Transverse colon (tissue), 4 donors: ENCODE measurements at places on chromosomes 2 and 18.
A peak's percentile ranks its signal among the peaks of the same experiment; 100 is the strongest.

DNA sequence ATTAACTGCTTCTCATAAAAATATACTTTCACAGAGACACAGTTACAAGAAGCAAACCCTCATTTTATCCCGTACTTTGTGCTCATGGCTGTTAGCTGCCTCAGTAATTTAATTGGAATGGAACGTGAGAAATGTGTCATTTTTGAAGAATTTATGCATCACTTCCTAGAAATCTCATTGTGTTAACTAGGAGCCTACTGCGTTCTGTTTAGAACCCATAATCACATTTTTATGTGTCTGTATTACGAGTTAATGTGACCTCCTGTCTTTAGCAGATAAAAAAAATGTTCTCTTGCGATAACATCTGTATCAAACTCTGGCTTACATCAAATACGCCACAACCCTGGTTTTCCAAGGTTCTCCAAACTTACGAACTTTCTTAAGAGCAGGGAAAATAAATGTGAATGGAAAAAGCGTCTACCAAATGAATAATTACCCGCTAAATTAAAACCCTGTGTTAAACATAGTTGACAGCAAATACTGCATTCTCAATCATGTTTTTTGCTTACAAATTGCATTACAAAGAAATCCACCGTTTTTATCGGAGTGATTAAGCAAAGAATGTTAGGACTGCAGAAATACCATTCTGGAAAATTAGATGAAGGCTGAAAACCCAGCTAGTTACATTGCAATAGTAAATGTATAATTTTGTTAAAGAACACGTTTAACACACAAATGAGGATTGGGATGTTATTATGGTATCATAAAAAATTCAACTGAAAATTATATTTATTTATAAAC, 12.1 kb upstream of the GBX2 start:
- peaks cover 97% of the 10 kb centered on the region for H3K27me3 ChIP-seq
- H3K4me3 ChIP-seq, result no peak overlapping the region
- H3K4me1 ChIP-seq, result peaks cover 8% of the 10 kb centered on the region

DNA sequence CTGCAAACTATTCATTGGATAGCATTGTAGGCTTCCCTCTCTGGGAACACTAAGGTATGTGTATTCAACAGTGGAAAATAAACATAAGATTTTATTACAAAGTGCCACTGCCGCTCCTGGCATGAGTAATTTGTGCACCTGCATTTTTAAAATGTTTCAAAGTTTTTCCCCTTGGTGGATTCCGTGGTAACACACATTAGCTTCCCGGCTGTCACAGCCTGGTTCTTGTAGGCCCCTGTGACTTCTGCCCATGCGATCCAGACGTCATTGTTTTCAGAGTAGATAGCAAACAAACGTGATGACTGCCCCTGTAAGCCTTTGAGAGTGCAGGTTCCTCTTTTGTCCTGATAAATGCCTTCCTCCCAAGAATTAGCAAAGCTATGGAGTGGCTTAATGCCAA, 421.0 kb downstream of the ZNF521 start:
- no peak overlapping the region for H3K27ac ChIP-seq
- H3K36me3 ChIP-seq, result no peaks in the 10 kb centered on the region
- no peaks in the 10 kb centered on the region for H3K4me1 ChIP-seq
- no peak for DNase-seq
- H3K4me3 ChIP-seq, result no peak overlapping the region

DNA sequence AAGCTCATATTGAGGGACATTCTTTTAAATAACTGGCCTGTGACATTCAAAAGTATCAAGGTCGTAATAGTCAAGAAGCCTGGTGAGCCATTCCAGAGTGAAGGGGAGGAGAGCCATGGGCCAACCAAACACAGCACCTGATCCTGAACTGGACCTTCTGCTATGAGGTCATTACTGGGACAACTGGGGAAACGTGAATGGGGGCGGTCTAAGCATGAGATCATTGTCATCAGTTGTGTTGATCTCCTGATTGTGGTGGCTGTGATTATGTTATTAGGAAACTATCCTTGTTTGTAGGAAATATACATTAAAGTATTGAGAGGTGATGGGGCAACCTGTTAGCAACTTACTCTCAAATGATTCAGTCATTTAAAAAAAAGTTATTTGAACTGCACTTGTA, 79.3 kb downstream of the FBXO15 start:
- no peak for DNase-seq
- no peaks in the 10 kb centered on the region for H3K27me3 ChIP-seq
- no peak overlapping the region for H3K27ac ChIP-seq

DNA sequence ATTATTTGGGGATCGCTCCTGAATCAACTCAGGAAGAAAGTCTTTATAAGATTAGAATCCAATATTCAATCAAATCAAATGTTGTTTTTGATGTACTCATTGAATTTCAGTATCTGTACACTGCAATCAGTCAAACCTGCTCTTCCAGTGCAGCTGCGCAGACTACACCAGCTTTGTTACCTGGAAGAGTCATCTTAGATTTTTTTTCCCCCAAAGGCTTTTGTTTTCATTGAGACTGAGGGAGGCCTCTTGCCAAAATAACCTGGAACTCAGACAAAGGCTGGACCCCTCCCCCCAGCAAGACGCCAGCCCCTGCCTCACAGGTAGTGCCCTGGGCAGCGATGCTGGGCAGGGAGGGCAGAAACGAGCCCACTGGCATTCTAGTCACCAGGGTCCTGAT, 74.8 kb downstream of the ARHGEF4 start:
- H3K27ac ChIP-seq, result no peak overlapping the region
- peaks cover 16% of the 10 kb centered on the region for H3K27me3 ChIP-seq
- DNase-seq, result no peak
- no peaks in the 10 kb centered on the region for H3K4me1 ChIP-seq
- no peak overlapping the region for H3K4me3 ChIP-seq
- no peaks in the 10 kb centered on the region for H3K36me3 ChIP-seq

- H3K27ac ChIP-seq, result no peak overlapping the region
- H3K36me3 ChIP-seq, result no peaks in the 10 kb centered on the region
- H3K27me3 ChIP-seq, result no peaks in the 10 kb centered on the region
- DNase-seq, result no peak
- H3K4me1 ChIP-seq, result peaks cover 3% of the 10 kb centered on the region
Measured at GRCh38 chr2:171124541-171124940, 36.2 kb downstream of the TLK1 start.

GRCh38 chr2:71006955-71007799, 12.5 kb upstream of the TEX261 start:
- no peaks in the 10 kb centered on the region for H3K4me1 ChIP-seq
- no peak for DNase-seq
- no peak overlapping the region for H3K27ac ChIP-seq
- no peak overlapping the region for H3K4me3 ChIP-seq
- H3K27me3 ChIP-seq, result peaks cover 4% of the 10 kb centered on the region
- no peaks in the 10 kb centered on the region for H3K36me3 ChIP-seq

DNA sequence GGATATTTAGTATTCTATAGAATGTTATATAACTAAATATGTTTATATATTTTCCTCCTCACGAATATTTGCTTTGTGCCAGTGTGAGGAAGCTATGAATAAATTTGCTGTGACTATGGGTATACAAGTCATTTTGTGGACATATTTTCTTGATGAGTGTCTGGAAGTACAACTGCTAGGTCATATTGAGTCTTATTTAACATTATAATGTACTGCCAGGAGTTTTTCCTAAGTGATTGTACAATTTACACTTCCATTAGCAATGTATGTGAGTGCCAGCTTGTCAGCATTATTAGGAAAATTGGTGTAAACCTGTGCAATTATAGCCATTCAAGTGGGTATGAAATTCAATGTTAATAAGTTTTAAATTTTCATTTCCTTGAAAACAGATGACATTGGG, 1328.9 kb upstream of the TMEFF2 start:
- no peak overlapping the region for H3K4me3 ChIP-seq
- no peaks in the 10 kb centered on the region for H3K36me3 ChIP-seq
- DNase-seq, result no peak
- H3K27ac ChIP-seq, result no peak overlapping the region

DNA sequence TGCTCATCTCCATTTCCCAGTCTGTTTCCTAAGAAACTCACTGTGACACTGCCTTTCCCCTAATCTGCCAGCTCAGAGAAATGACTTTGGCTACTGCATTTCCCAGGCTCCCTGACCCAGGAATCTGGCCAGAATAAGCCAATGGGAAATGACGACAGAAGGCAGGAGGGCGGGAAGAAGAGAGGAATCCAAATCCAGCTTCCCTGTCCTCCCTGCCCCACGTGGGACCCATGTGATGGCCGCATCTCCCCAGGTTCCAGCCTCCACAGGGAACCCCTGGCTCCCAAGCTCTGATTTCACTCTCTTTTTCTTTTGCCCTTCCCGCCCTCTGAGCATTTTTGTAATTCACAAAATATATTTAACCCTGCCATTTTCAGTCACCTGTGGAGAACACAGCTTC, 37.8 kb upstream of the RAB12 start:
- H3K36me3 ChIP-seq, result no peaks in the 10 kb centered on the region
- H3K27me3 ChIP-seq, result no peaks in the 10 kb centered on the region
- H3K4me1 ChIP-seq, result no peaks in the 10 kb centered on the region
- no peak overlapping the region for H3K27ac ChIP-seq

GRCh38 chr2:23615216-23616020, 230.4 kb downstream of the KLHL29 start:
- no peak for DNase-seq
- H3K4me1 ChIP-seq, result peaks cover 26% of the 10 kb centered on the region
- H3K4me3 ChIP-seq, result no peak overlapping the region

- H3K4me1 ChIP-seq, result peaks cover 9% of the 10 kb centered on the region
- H3K4me3 ChIP-seq, result no peak overlapping the region
- DNase-seq, result no peak
Measured at GRCh38 chr18:13608791-13609532, 117.4 kb downstream of the FAM210A start.

- no peak overlapping the region for H3K27ac ChIP-seq
- no peak for DNase-seq
- H3K36me3 ChIP-seq, result no peaks in the 10 kb centered on the region
- no peaks in the 10 kb centered on the region for H3K27me3 ChIP-seq
Measured at GRCh38 chr2:168234407-168235085, 12.8 kb downstream of the STK39 start.

DNA sequence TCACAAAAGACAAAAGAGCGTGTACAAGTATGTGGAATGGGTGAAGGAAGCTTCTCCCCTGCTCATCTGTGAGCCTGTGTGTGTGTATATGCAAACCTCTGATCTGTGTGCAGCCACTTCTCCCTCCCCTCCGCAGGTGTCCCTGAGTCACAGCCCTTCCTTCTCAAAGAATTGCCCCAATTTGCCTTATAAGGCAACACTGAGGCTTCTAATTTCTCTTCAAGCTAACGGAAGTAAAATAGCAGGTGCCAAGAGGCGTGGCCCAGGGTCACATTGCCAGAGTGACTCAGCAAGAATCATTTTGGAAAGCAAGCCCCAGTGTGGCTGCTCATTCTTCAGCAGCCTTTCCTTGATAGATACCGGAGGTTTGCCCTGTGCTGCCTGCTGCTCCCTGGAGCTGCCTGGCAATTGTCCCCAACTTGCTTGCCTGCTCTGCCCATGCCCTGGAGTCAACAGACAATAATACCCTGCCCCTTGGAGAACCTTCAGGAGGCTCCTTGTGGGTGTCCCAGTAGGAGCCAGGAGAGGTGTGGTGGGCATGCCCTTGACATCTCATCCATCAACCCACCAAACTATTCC, 37.3 kb upstream of the BMP10 start:
- H3K36me3 ChIP-seq, result no peaks in the 10 kb centered on the region
- H3K4me1 ChIP-seq, result peaks cover 17% of the 10 kb centered on the region
- H3K27me3 ChIP-seq, result no peaks in the 10 kb centered on the region

GRCh38 chr2:70750320-70750719, 17.7 kb downstream of the ADD2 start:
- H3K36me3 ChIP-seq, result no peaks in the 10 kb centered on the region
- DNase-seq, result no peak
- H3K4me3 ChIP-seq, result no peak overlapping the region
- H3K4me1 ChIP-seq, result no peaks in the 10 kb centered on the region

- no peaks in the 10 kb centered on the region for H3K4me1 ChIP-seq
- no peaks in the 10 kb centered on the region for H3K36me3 ChIP-seq
- DNase-seq, result peak; percentile 35
- no peak overlapping the region for H3K4me3 ChIP-seq
Measured at GRCh38 chr2:201860636-201861066, 54.3 kb downstream of the CDK15 start.

GRCh38 chr18:45617284-45617683, 2.0 kb downstream of the SLC14A2 start:
- peaks cover 4% of the 10 kb centered on the region for H3K27me3 ChIP-seq
- H3K27ac ChIP-seq, result peak overlapping the region; percentile 16
- H3K36me3 ChIP-seq, result no peaks in the 10 kb centered on the region
- H3K4me1 ChIP-seq, result peaks cover 39% of the 10 kb centered on the region
- peak; percentile 91 for DNase-seq

DNA sequence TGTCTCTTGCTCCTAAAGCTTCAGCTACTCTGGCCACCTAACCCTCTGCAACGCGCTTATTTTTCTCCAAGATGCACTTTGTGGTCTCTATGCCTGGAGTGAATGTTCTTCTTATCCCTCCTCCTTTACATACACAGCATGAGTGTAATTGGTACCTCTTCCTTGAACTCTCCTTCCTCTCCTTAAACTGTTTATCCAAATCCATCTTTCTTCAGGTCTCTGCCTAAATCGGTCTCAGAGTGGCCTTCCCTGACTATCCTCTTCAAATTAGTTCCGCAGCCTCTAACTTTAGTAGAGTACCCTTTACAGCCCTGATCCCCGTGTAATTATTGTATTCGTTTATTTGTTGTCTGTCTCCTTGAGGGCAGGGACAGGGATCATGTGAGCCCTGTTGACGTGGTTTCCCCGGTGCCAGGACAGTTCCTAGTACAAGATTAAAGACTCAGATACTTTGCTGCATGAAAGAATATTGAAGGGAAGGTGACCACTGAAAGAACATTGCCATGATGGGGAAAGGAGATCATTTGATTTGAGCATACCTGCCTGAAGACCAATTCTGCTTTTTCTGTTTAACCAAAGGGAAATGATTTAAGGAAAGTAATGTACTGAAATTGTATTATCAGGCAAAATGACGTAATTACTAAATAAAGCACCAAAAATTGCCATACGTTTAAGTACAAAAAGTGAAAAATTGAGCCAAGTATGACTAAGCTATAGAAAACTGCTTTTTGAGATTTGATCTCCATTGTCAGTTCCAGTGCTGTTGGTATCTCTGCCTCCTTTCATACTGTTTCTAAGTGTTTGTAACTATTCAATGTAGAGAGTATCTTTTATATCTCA, 1.2 kb downstream of the CNOT9 start:
- peak overlapping the region; percentile 81 for H3K4me3 ChIP-seq
- no peaks in the 10 kb centered on the region for H3K27me3 ChIP-seq
- H3K27ac ChIP-seq, result peak overlapping the region; percentile 90
- peaks cover 10% of the 10 kb centered on the region for H3K4me1 ChIP-seq

- peak; percentile 73 for DNase-seq
- H3K27ac ChIP-seq, result no peak overlapping the region
- H3K27me3 ChIP-seq, result no peaks in the 10 kb centered on the region
- H3K4me1 ChIP-seq, result peaks cover 14% of the 10 kb centered on the region
- no peaks in the 10 kb centered on the region for H3K36me3 ChIP-seq
Measured at GRCh38 chr2:190679813-190680591, 31.1 kb downstream of the NAB1 start.

DNA sequence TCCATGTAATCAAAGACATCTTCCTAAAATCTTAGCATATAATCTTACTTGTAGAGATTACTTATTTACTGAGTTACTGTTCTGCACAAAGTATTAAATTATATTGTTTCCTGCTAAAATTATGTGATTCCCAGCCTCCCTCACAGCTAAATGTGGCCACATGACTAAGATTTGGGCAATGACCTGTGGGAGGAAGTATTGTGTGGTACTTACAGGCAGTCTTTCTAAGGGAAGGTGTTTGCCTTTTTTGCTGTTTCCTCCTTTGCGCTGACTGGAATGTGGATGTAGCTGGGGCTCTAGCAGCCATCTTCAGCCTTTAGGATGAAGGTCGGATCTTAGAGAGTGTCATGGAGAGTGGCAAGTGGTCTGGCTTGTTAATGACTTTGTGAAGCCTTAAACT, 146.3 kb upstream of the APCDD1 start:
- H3K4me1 ChIP-seq, result no peaks in the 10 kb centered on the region
- H3K36me3 ChIP-seq, result no peaks in the 10 kb centered on the region
- no peaks in the 10 kb centered on the region for H3K27me3 ChIP-seq
- no peak overlapping the region for H3K4me3 ChIP-seq
- H3K27ac ChIP-seq, result no peak overlapping the region
